ENCODE measurements at places on chromosomes 2 and 18.

GRCh38 chr2:23400703-23401102, 15.7 kb downstream of the KLHL29 start:
- no peak for DNase-seq

DNA sequence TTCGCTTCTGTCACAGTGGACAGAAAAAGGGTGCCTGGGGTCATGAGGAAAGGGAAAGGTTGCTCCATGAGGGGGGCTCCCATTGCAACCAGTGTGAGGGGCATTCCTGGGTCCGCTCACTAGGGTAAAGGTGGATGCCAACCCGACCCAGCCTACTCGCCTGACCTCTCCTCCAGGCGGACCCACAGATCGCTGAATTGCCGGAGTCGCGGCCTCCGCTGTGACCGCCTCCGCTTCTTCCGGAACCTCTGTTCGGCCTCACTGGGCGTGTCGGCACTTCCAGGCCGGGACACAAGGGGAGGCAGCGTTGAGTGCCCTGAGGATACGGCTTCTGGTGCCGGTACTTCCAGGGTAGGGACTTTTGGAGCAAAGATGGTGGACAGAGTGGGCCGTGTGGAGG, 57.1 kb downstream of the TRABD2A start:
- DNase-seq, result no peak

DNA sequence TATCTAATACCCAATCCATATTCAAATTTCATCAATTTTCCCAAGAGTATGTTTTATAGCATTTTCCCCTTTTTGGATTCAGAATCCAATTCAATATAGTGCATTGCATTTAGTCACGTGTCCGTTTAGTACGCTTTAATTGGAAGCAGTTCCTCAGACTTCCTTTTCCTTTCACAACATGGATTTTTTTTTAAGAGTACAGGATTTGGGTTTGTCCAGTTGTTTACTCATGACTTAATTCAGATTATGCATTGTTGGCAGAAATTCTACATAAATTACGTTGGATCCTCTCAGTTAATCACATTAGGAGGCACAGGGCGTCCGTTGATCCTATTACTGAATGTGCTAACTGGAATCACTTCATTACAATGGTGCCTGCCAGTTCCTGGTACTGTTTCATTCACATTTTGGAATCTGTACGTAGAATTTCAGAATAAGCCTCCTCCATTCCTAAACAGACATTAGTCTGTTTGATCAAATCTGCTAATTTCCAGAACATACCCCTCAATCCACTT, 70.0 kb upstream of the ATIC start:
- no peak for DNase-seq

- no peak for DNase-seq
These were observed 948.0 kb upstream of the CNTNAP5 start for GRCh38 chr2:123077101-123077500.

- no peak for DNase-seq
These were observed 113.8 kb upstream of the EML6 start for GRCh38 chr2:54609647-54610046.

GRCh38 chr2:238655198-238655860, 192.6 kb upstream of the TWIST2 start:
- DNase-seq, result no peak

DNA sequence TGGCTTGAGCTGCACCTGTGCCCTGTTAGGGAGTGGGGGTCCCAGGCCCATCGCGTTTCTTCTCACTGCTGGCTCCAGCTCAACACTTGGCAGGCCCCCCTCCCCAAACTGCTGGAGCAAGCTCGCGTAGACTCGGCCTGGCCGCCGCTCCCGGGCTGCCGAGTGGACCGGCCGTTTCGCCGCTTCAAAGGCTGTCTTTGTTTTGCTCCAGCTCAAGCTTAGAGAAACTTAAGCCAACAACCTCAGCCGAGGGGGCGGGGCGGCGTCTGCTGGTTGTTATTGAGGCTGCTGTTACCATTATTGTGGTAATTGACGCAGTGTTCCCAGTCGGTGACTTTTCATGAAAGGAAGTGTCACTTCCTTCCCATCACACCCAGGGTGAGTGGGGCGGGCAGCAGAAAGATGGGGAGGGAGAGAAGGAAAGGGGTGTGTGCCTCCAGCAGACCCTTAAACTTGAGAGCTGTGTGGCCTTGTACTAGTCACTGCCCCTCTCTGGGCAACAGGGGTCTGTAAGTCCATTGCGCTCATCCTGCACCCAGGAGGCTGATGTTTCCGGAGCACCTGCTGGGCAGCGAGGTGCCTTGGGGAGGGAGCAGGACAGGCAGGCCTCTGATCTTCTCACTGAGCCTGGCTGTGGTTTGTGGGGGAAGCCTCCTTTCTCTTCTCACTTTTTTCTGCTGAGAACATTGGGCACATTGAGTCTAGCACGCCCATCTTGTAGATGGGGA, 2.1 kb downstream of the ARID5A start:
- no peak for DNase-seq

DNA sequence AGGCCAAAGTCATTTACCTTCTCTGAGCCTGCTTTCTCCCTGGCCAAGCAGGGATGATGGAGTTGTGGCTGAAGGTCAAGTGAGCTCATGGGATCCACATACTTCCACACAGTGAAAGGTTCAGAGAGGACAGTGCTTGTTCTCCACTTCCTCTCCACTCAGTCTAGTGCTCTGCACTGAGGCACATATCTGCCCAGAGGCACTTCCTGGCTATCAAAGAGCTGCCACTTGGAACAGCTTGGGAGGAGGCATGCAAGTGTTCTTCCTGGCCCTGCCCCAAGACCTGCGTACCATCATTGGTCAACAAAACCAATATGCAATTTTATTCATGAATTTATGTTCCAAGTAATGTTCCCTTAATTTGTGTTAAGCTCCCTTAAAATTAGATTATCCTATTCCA, 71.9 kb downstream of the RNF152 start:
- peak; percentile 54 for DNase-seq

GRCh38 chr2:13335862-13336535, 619.3 kb downstream of the TRIB2 start:
- no peak for DNase-seq

- no peak for DNase-seq
These were observed 121.1 kb downstream of the LAMA3 start for GRCh38 chr18:23810396-23810795.

DNA sequence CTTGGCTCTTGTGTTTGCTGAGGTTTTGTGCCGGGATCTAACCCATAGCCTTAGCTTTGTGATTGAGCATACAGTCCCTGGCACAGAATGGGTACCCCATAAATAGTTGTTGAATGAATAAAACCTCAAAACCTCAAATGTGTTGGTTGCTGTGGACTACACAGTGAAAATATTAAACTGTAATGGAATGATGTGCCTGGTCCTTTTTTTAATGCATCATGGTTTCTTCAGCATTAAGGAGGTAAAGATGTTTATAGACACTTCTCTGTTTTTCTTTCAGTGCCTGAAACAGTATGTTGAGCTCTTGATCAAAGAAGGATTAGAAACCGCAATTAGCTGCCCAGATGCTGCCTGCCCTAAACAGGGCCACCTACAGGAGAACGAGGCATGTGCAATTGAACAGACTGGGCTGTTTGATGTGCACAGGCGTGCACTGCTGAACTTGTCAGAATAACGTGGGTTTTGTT, 97.0 kb downstream of the RNF144A start:
- DNase-seq, result no peak

DNA sequence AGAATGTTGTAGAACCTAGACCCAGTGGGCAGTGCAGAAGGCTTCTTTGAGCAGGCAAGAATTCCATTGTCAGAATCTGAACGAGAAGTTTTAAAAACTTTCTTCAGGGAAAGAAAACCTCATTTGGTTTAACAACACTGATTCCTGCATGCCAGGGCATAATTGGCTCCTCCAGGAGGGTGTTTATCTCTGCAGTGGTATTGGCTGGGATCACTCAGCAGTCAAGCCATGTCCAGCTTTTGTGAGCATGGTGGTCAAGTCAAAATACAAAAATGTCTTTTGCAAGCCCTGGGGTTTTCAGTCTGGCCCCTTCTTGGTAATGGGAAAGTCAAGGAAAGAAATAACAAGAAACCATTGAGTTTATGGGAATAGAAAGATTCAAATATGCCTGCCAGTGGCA, 28.3 kb downstream of the FHOD3 start:
- DNase-seq, result no peak

DNA sequence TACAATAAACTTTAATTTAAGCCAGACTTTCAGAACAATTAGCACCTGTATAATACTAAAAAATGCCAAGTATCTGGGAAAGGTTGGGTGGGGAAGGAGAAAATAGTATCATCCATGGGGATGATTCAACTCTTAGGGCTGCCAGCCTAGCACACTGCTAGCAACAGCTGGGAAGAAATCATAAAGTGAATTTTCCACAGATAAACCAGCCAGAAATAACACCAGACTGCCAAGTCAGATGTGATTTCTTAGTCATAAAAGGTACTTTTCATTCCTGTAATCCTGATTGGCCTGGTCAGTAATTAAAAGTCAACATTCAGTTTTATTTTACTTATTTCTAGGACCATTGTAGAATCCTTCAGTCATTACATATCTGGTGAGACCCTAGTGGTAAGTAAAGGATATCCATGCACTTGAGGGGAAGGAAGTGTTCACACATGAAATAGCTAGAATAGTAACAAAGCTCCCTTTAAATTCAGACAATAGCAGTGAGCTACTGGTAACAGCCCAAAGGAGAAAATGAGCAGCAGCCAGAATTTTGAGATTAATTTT, 59.4 kb downstream of the LIMS1 start:
- DNase-seq, result peak; percentile 81

- no peak for DNase-seq
These were observed 86.9 kb downstream of the CRACDL start for GRCh38 chr2:98849113-98849512.

DNA sequence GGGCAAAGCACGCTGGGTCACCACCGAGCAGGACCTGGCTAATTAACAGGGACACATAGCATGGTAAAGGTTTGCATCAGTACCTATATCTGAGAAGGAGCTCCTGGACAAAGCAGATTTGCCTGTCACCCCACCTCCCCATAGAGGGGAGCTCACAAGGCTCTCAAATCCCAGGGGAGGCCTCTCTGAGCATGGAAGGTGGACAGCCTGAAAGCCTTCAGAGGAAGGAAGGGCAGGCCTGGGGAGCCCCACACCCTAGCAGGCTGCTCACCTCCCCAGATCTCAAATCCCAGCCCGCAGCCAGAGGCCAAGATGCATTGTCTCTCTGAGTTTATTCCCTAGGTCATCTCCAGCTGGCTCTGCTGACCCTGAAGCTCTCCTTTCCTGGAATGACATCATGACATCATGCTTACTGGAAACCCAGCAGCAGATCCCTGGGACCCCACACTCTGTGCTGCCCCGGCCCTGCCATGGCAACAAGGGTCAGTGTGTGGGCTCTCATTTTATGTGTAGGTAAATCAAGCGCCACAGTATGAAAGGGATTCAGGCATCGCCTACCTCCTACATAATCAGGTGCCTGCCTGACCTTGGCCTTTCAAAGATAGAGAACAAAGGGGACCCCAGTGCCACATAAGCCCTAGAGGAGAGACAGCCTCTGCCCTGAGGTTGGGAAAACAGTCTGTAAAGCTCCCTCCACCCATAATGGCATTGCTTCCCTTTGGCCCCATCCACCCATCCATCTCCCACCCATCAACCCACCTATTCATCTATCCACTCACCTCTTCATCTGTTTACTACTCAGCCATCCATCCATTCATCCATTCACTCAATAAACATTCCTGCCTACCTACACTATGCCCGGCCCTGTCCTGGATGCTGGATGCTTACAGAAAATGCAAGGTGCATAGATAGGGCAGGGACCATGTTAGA, 15.7 kb upstream of the TEX51 start:
- DNase-seq, result no peak

GRCh38 chr2:224210286-224211180, 171.4 kb upstream of the SERPINE2 start:
- DNase-seq, result no peak

DNA sequence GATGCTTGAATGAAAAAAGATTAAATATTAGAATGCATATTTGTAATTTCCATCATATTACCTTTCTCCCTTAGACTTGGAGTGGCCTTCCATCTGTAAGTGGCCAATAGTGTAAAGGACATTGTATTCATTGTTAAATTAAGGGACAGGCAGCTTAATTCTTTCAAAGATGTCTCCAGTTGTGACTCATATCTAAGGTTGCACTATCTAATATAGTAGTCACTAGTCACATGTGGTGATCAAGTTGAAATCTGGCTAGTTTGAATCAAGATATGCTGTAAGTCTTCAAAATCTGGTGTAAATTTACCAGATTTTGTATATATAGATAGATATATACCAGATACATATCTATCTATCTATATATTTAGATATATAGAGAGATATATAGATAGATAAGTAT, 52.4 kb upstream of the AGPS start:
- DNase-seq, result no peak

- DNase-seq, result peak; percentile 38
These were observed 65.5 kb upstream of the HK2 start for GRCh38 chr2:74768401-74768914.

DNA sequence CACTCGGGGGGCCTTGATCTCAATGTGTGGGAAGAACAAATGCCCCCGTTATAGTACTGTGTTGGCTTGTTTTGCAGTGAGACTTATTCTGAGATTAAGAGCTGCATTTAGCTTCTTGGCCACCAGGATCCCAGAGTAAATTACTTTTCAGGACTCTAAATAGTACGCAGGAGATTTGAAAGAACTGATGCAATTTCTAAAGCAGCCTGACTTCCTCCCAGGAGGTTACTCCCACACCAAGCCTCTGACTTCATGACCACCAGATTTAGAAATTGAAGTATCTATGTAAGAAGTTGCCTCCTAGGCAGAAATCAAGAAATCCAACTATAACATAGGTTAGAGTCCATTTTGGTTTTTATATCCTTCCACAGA, 67.0 kb downstream of the FEZ2 start:
- DNase-seq, result no peak

GRCh38 chr2:232137356-232138147, 176.0 kb downstream of the DIS3L2 start:
- DNase-seq, result peak; percentile 8

DNA sequence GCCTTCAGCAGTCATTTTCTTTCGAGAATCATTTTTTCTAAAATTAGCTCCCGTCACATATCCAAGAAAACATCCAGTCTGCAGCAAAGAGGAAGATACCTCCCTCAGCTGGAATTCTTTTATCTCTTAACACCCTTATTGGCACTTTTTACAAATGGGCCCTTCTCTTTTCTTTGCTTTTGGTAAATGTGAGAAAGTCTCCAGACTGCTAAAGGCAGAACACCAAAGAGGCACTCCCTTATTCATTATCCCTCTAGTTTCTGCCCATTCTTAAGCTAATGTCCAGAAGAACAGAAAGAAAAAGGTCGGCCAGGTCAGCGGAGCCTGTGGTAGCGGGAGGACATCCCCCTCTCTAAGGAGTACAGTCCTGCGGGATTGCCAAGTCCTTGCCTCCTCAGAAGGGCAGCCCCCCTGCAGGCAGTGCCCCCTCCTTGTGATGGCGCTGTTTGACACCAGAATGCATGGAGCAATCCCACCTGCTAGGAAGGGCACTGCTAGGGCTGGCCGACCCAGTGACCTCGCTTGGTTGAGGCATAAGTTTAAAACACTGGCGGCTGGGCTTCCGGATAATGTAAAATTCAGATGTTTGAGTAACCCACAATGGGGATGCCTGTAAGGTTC, 34.0 kb downstream of the ST6GAL2 start:
- DNase-seq, result no peak

DNA sequence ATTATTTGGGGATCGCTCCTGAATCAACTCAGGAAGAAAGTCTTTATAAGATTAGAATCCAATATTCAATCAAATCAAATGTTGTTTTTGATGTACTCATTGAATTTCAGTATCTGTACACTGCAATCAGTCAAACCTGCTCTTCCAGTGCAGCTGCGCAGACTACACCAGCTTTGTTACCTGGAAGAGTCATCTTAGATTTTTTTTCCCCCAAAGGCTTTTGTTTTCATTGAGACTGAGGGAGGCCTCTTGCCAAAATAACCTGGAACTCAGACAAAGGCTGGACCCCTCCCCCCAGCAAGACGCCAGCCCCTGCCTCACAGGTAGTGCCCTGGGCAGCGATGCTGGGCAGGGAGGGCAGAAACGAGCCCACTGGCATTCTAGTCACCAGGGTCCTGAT, 74.8 kb downstream of the ARHGEF4 start:
- no peak for DNase-seq
